ENCODE measurements at places on chromosomes 1 and 21.

GRCh38 chr1:221989741-221990140 is 247.9 kb upstream of the DUSP10 start:
- no peak for DNase-seq

GRCh38 chr1:216054600-216054999 is 368.6 kb downstream of the USH2A start:
- no peak for DNase-seq

- no peak for DNase-seq
These were observed 20.0 kb downstream of the HDAC1 start for GRCh38 chr1:32311709-32312393.

- no peak for DNase-seq
These were observed 22.4 kb upstream of the BCAR3 start for GRCh38 chr1:93704052-93704451.

- DNase-seq: no peak
These were observed 57.3 kb downstream of the SERBP1 start for GRCh38 chr1:67372898-67373297.

DNA sequence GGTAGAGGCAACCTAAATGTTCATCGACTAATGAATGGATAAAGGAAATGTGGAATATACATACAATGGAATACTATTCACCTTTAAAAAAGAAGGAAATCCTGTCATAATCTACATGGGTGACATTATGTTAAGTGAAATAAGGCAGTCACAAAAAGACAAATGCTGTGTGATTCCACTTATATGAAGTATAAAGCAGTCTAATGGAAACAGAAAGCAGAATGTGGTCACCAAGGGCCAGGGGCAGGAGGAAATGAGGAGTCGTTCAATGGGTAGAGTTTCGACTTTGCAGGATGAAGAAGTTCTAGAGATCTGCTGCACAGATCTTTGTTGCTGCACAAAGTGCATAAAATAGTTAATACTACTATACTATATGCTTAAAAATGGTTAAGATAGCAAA is 7.8 kb downstream of the DIPK1A start:
- no peak for DNase-seq

GRCh38 chr1:170692866-170693575 is 29.1 kb downstream of the PRRX1 start:
- no peak for DNase-seq

DNA sequence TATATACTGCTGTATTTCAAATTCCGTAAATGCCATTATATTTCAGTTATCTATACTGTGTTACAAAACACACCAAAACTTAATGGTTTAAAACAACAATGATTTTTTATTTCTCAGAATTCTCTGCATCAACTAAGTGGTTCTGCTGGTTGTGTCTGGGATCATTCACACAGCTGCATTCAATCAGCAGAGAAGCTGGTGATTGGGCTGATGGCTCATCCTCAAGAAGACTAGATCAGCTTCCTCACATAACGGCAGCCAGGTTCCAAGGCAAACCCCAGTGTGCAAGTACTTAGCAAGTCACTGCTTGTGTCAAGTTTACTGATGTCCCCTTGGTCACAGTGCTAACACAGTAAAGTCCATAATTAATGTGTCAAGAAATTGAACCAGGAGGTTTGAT is 86.3 kb upstream of the VANGL1 start:
- no peak for DNase-seq

DNA sequence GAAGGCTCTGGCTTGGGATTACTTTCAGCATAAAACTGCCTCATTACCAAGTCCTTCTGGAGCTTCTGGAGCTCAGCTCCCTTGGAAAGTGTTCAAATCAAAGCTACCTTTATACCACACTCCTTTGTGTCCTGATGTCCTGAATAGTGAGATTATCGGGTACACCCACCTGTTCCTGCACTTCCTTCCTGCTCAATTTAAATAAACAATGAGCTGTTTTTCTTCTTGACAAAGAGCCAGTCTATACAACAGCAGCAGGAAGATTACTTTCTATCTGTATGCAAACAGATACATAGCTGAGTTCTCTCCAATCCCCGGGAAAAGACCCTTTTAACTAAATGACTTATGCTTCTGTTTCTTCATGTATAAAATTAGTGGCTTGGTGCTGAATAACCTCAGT is 258.0 kb upstream of the FMN2 start:
- no peak for DNase-seq

DNA sequence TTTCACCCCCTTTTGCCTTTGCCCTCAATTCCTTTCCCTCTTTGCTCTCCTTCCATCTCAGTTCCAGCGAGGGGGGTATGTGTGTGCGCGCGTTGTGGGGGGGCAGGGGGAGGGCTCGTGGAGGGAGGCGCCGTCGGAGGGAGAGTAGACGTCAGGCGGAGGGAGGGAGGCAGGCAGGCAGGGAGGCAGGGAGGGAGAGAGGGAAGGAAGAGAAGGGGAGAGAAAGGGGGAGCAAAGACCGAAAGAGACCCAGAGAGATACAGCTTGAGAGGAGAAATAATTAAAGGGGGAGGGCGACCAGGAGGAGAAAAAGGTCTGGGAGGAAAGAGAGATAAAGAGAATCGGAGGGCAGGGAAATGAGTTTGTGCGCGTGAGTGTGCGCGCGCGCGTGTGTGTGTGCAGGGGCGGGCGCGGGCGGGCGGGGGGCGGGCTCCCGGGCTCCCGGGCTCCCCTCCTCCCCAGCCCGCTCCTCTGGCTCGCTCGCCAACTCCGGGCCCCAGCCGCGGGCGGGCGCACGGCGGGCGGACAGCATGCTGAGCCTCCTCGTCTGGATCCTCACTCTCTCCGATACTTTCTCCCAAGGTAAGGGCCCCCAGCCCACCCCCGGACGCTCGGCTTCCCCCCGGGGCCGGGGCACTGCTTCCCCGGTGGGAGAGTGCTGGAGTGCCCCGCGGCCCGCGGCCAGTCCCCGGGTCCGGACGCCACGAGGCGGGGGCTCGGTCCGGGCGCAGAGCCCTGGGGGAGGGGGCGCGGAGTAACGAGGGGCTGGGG is at the start of gene KIRREL1:
Gene KIRREL1, plus strand, starts transcription at position 499 of the 771 bp plus-strand sequence. Its CDS starts 32 bp downstream, at position 531.
- no peak for DNase-seq

DNA sequence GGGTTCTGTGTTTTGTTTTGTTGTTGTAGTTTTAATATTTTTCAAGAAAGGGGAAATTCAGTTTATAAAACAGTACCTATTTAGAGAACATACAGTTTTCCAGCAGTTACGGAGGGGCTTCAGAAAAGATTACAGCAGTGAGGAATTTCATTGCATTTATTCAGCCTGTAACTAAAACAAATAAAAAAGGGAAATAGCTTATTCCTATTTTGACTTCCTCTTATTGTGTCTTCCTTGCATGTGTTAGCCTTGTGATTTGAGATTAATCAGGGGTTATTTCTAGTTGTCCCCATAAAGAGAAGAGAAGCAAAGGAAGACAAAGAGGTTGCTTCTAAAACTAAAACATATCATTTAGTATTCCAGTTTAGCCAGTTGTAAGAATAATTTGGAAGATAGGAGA is 35.0 kb downstream of the CTTNBP2NL start:
- DNase-seq: no peak

DNA sequence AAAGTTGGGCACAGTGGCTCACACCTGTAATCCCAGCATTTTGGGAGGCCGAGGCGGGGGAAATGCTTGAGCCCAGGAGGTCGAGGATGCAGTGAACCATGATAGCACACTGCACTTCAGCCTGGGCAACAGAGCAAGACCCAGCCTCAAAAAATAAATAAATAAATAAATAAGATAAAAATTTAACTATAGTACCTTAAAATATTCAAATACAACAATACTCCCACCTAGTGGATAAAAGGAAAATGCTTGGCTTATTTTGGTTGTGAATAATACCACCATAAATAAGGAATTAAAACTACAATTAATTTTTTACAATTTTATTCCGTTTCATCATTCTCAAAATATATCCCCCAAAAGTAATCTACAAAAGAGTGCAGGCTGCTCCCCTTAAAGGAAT is 8.1 kb downstream of the PSMG1 start:
- DNase-seq: no peak

DNA sequence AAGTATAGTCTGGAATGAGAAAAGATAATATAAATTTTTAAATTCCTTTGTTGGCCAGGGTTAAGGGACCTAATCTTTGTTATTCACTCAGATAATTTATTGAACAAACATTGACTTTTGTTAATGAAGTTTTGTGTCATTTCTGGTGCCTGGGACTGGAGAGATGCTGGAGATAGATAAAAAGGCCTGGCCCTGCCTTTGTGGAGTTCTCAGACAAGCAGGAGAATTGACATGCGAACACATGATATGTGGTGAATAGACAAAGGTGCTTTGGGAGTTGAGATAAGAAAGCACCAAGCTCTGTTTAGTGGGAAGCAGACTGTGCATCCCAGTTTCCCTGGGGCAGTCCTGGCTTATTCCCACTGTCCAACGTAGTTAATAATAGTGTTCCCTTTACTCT is 8.5 kb downstream of the C1orf21 start:
- no peak for DNase-seq

DNA sequence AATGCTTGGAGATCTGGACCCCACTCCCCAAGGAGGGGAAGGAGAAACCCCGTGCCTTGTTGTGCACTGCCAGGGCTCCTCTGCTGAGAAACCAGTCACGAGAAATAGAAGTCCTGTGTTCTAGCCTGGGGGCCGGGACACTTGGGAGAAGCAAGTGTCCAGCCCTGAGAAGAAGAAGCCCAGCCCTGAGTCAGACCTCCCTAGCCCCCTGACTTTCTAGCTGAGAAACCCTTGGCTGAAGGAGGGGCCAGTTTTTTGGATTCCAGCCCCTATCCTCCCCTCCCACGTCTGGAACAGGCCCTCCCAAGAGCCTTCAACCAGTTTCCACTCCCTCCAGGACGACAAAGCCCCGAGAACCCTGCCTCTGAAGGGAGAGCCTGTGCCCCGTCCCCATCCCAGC is 100.5 kb downstream of the NAV1 start:
- DNase-seq: no peak

GRCh38 chr1:109225308-109225707 is 11.6 kb downstream of the SARS1 start:
- no peak for DNase-seq

DNA sequence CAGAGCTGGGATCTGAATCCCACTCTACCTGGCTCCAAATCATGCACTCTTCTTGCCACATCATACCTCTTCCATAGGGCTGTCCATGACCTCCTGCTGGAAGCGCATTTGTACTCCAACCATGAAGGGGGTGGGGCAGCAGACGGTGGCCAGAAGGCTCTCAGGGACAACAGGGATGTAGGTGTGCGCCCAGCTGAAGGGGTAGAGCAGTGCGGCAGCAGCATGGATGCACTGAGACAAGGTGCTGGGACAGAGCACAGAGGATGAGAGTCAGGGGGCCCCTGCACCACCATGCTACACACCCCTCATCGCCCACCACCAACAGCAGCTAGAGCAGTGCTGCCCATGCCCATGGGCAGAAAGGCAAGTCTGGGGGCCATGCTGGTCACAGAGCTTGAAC is 8.4 kb downstream of the DENND2D start:
- no peak for DNase-seq

DNA sequence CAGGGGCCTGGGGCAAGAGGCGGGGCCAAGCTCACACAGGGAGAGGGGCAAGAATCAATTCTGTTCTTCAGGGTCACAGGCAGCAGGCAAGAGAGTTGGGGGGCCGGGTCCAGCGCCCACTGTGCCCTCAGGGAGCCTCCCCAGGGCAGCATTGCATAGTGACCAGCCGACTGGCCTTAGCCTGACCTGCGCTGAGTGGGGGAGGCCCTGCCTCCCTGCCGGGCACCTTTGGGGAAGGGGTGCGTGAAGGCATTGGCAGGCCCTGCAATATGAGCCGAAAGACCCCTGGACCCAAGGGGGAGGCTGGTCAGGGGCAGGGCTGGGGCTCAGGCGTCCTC is 12.2 kb downstream of the SCNN1D start:
- DNase-seq: no peak

GRCh38 chr1:213464786-213465460 is 413.9 kb downstream of the RPS6KC1 start:
- no peak for DNase-seq

GRCh38 chr1:156805766-156806511 is 10.7 kb downstream of the SH2D2A start:
- DNase-seq: no peak

DNA sequence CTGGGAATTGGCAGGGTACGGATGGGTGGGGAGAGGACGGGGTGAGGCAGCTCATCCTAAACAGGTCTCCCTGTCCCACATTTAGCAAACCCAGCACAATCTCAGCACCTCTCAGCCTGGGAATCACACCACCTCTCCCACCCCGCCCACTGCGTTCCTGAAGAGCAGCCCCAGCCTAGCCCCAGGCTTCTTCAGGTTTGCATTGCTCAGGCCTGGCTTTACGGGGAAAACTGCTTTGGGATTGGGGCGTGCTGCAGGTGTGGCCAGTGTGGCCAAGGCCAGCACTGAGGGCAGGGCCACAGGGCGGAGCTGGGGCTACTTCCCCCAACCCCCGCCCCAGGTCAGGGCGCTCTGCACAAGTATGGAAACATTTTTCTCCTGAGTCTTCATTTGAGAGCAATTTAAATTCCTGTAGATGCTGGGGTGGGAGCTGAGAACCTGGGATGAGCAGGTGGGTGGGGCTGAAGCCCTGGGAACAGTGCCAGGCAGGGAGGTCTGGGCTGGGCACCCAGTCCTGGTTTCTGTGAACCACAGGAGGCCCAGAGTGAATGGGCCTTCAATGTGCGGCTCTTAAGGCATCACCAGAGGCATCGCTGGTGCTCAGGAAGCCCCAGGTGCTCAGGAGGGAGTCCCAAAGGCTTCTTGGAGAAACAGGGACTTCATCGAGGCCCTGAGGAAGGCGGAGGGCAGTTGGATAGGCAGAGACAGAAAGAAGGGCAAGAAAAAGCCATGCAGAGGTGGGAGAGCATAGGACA is 24.1 kb downstream of the TNNT2 start:
- DNase-seq: no peak

- DNase-seq: no peak
These were observed 442.3 kb downstream of the GPATCH2 start for GRCh38 chr1:217188280-217189237.

DNA sequence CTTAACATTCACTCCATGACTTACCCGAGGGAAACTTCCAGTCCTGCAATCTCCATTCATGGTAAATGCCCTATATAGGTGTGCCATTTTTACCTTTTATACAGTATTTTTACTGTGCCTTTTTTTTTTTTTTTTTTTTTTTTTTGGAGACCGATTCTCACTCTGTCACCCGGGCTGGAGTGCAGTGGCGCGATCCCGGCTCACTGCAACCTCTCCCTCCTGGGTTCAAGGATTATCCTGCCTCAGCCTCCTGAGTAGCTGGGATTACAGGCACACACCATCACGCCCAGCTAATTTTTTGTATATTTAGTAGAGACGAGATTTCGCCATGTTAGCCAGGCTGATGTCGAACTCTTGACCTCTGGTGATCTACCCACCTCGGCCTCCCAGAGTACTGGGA is 124.4 kb upstream of the PLPPR4 start:
- no peak for DNase-seq

DNA sequence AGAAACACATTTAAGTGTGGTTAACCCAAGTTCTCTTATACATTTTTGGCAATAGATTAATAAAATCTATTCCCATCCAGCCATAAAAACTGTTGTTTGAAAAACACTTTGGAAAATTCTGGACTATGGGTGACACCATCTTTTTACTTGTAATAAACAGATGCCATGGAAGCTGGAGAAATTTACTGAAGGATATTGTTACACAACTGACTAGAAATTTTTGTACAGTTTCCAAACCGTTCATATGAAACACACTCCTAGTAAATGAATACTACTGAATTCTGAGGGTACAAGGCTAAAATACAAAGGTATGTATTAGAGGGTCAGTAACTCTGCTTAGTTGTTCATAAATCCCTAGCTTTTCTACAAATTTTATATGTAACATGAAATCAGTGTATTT is 48.7 kb downstream of the TRIM33 start:
- DNase-seq: no peak

GRCh38 chr1:217660353-217661062 is 29.4 kb downstream of the SPATA17 start:
- DNase-seq: no peak

GRCh38 chr21:45236481-45236880 is 51.2 kb downstream of the POFUT2 start:
- DNase-seq: no peak

All from cortex of kidney (tissue), 1 donor.